ENCODE measurements at places on chromosomes 2 and 18. TPM values are rescaled to one million over a fixed set of nuclear protein-coding genes. Genes with fewer than 3 reads are reported as not detected.

DNA sequence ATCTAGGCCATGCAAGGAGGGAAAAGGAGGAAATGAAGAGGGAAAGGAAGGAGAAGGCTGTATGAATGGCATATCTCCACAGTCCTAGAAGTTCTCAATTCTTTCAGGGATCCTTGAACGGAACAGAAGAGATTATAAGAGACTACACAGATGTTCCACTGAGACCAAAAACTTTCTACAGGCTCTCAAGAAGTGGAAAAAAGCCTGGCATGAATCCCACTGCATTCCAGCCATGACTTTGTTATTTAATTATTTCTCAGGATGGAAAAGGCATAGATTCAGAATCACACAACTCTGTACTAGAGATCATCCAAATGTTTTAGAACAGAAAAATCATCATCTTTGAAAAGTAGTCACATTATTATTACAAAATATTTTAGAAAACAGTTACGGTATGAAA, 131.7 kb upstream of the CDH20 start:
- DNase-seq: no peak

The ATOH8 gene
- 5.1 TPM for polyA plus RNA-seq

- DNase-seq: no peak
Measured at GRCh38 chr18:35389095-35389618, 12.0 kb upstream of the ZNF396 start.

The RAB17 gene
- 164 TPM for polyA plus RNA-seq

The LYG2 gene
- polyA plus RNA-seq: 0.16 TPM

The LYPD6 gene
- polyA plus RNA-seq: 5.4 TPM

GRCh38 chr2:222272446-222273015, 26.3 kb downstream of the PAX3 start:
- no peak for DNase-seq

GRCh38 chr18:78074400-78075020, 824.9 kb downstream of the GALR1 start:
- DNase-seq: no peak

DNA sequence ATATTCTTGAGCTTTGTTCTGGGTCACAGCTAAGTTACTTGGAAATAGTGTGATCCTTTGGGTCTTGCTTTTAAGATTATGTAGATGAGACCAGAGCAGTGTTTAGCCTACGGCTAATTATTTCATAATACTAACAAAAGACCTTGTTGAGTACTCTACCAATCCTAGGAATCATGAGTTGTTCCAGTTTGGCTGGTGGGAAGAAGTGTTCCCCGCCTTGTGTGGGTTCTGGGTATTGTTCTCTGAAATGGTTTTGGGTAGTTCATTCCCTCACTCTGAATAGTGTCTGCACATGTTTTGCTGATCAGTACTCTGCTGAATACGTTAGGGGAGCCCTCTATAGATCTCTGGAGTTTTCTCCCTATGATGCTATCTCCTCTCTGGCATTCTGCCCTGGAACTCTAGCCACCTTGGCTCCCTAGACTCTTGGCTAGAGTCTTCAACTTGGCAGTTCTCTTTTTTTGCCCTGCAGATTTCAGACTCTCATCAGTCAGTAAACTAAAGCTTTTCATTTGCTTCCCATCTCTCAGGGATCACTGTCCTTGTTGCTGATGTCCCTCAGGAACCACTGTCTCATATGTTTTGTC, 48.4 kb downstream of the NEMP2 start:
- no peak for DNase-seq

The HOXD11 gene
- polyA plus RNA-seq: not detected

GRCh38 chr2:236171680-236172254, 3.6 kb upstream of the GBX2 start:
- DNase-seq: no peak

GRCh38 chr2:109385506-109385905, 228.3 kb downstream of the SEPTIN10 start:
- no peak for DNase-seq

GRCh38 chr2:220891405-220891804, 680.7 kb downstream of the EPHA4 start:
- no peak for DNase-seq

- DNase-seq: peak; percentile 78
Measured at GRCh38 chr2:218995972-218996711, 2.9 kb upstream of the CRYBA2 start.

All from large intestine (tissue), 12 donors.